Activated T-cell treated with anti-CD3 and anti-CD28 coated beads, Interleukin-2, amount 50 U/mL, for 72 hours (primary cell): ENCODE measurements at places on chromosomes 13 and 19.

- no peak for DNase-seq
These were observed 14.5 kb upstream of the ZNF793 start for GRCh38 chr19:37492213-37492612.

- no peak for DNase-seq
These were observed 58.3 kb downstream of the MBNL2 start for GRCh38 chr13:97280478-97280877.

GRCh38 chr19:8391198-8392016 is 1.2 kb downstream of the RAB11B start:
- DNase-seq: no peak

DNA sequence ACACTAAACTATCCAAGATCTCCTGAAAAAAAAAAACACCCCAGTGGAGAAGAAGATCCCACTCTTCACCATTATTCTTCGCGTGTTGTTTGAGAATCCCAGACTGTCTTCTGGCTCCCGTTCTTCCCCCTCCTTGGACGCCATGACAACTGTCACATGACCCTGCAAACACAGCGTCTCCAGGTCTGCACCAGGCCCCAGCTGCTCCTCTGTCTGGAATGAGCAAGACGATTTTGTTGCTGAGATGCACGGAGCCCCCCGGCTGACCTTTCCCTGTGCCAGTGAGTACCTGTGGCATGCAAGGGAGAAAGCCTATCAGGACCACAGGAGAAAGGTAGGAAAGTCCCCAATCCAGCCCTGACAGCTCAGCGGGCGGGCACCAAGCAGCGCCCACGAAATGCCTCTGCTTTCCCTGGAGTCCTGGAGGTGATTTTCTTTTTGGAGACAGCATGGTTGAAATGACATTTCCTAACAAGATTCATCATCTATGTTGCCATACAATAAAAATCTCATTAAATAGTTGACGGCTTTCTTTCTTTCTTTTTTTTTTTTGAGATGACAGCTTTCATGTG is at the start of gene CFAP97D2:
CFAP97D2 (plus strand) TSS at position 171 of the 572 bp plus-strand sequence; CDS start at position 245, 74 bp downstream.
- no peak for DNase-seq

GRCh38 chr19:42132851-42133528 is 744 bp upstream of the POU2F2 start:
- peak; percentile 84 for DNase-seq

GRCh38 chr19:43450545-43450997 is 14.8 kb downstream of the LYPD3 start:
- DNase-seq: no peak

DNA sequence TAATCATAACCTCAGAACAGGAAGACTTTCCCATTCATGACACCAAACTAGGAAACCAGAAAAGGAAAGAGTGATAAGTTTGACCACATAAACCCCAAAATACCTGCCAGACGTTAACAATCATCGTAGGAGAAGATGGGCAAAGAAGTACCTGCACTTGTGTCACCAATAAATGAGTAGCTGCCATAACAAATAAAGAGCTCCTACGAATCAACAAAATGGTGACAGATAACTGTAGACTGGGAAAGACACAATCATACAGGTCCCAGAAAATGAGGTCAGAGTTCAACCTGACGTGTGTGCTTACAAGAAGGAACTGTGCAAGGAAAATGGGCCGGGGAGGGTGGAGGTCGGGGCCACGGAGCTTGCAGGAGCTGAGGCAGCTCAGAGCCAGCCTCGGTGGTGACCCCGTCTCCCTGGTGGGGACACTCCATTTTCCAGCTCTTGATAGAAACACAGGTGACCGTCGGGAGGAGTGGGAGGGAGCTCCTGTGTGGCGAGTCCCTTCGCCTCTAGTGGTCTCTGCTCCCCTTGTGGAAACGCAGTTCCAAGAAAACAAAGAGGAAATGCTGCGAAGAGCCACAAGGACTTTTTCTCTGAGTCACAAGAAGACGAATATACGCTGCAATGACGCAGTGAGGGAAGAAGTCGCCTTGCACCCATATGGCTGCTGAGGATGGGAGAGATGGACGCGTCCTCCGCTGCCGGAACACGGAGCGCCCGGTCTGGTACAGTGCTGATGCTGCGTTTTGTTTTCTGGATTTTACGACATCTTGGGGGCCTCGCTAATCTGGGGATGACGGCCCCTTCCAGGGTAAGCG is 9.5 kb downstream of the PIP5K1C start:
- peak; percentile 21 for DNase-seq

- DNase-seq: peak; percentile 51
These were observed 30.0 kb upstream of the TPT1 start for GRCh38 chr13:45370922-45371406.

GRCh38 chr19:10008184-10008765 is 2.0 kb downstream of the COL5A3 start:
- DNase-seq: no peak

- no peak for DNase-seq
These were observed 416.2 kb downstream of the DIAPH3 start for GRCh38 chr13:59747529-59747928.

DNA sequence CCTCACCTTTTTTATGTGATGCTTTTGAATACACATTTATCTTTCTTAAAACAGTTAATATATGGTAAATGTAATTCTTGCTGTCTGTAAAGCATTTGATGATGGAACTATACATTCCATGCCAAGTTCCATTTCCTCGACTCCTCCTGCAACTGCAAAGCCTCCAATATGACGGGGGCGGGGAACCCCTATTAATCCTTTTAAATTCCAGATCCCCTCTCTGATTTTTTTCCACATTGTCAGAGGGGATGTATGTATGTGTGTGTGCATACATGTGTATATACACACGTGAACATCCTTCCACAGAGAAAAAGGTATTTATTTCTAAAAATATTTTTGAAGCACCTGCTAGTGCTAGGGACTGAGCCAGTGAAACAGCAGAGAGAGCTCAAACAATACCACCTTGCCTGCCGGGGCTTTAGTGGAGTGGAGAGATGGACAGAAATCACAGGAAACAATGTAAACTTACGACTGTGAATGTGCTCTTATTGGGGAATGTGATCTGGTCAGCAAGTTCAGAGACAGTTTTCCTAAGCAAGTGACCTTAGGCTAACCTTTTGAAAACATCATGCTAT is 25.3 kb upstream of the MAB21L1 start:
- no peak for DNase-seq

- no peak for DNase-seq
These were observed 120.5 kb downstream of the KATNAL1 start for GRCh38 chr13:30186634-30187415.

DNA sequence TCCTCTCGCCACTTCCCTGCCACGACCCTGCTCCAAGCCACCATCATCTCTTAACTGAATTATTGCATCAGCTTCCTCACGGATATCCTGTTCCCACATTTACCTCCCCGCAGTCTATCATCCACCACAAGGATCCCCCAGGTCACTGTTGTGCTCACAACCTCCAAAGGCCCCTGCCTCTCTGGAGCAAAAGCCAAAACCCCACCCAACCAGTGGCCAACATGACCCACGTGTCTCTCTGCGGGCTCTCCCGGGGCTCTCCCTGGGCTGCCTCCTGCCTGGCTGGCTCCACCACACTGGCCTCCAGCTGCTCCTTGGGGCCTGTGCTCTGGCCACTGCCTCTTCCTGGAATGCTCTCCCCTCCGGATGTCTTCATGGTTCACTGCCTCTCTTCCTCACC is 809.3 kb downstream of the UQCRFS1 start:
- DNase-seq: no peak

DNA sequence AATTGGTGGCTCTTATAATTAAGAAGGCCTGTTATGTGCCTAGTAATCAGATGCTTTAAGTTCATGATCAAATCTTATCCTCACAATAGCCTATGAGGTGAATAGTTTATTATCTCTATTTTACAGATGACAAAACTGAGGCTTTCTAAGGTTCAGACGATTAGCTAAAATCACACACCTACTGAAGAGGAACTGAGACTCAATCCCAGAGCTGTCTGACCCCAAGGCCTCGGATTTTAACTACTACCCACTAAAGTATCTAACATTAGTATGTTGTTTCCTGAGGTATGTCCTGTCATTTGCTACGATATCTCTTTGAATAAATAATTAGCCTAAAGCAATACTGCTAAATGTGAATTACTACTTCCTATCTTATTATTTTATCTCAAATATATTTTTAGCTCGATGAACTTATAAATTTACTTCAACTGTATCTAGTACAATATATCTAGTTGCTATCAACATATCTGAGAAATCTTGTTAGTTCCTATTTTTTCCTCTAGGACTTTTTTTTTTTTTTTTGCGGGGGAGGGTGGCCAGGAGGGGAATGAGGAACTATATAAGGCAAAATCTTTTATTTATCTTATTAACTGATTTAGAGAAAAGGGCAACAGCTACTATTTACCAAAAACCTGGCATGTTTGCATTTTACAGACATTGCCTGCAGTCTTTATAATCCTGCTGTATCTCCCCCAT is 118.5 kb downstream of the ABCC4 start:
- no peak for DNase-seq

DNA sequence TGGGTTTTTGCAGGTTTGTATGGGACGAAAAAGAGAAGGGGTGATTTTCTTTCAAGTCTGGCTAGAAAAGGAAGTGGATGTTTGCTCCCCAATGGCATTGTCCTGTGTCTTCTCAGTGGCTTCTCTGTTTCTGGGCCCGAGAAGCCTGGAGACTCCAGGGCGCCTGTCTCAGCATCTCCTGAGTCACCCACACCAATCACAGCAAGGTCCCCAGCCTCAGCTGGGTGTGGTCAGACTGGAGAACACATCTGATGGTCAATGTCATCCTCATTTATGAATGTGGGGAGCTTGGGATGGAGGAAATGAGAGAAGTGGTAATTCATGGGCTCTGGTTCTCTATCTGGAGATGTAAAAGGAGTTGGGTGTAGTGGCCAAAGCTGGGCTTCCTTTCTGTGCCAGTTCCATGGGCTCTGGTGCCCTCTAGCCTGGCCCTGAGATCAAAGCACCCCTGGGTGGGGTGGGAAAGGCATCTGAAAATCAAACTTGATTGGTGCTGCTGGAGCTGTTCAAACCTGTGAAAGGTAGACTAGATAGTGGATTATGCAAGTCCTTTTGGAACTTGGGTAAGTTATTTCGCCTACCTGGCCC is 13.4 kb downstream of the RASL11A start:
- peak; percentile 12 for DNase-seq

- DNase-seq: no peak
These were observed 187.0 kb downstream of the MYO16 start for GRCh38 chr13:108816375-108816774.

GRCh38 chr19:48784527-48784926 is 26.3 kb downstream of the BCAT2 start:
- no peak for DNase-seq

GRCh38 chr13:91078093-91078679 is 269.3 kb upstream of the MIR17HG start:
- DNase-seq: no peak

- peak; percentile 77 for DNase-seq
These were observed 13.7 kb downstream of the PVR start for GRCh38 chr19:44657211-44657921.

GRCh38 chr19:16739546-16739945 is 19.9 kb downstream of the NWD1 start:
- DNase-seq: no peak

- no peak for DNase-seq
These were observed 600 bp downstream of the UBE2S start for GRCh38 chr19:55406826-55407549.

DNA sequence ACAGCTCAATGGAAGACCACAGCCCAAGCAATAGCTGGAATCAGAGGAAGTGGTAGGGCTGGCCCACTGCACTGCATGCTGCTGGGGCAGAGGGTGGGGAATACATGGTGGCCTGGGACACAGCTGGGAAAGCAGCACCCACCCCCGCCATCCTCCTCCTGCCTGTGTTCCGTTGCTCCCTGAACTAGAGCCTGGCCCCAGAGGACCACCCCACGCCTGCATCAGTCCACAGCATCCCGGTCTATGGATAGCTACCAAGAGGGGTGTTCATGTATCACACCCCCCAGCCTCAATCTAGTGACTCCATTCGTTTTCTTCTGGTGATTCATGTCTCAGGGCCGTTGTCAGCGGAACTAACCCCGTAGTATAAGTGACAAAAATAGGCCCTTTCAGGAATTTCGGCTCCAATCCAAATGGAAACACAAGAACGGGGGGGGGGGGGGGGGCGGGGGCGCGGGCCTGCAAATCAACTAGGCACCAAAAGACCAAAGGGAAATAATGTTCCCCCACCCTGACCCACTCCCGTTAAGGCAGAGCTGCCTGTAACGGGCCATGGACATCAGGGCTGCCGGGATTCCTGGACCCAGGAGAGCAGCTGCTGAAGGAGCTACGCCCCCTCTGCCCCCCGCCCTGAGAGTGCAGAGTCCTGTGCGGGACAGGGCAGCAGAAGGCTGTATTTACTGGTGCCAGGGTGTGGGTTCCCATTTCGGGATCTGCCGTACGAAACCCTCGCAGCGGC is 18.9 kb upstream of the EPHX3 start:
- no peak for DNase-seq

GRCh38 chr19:58284199-58284598 is 5.4 kb downstream of the ZNF8 start:
- no peak for DNase-seq

DNA sequence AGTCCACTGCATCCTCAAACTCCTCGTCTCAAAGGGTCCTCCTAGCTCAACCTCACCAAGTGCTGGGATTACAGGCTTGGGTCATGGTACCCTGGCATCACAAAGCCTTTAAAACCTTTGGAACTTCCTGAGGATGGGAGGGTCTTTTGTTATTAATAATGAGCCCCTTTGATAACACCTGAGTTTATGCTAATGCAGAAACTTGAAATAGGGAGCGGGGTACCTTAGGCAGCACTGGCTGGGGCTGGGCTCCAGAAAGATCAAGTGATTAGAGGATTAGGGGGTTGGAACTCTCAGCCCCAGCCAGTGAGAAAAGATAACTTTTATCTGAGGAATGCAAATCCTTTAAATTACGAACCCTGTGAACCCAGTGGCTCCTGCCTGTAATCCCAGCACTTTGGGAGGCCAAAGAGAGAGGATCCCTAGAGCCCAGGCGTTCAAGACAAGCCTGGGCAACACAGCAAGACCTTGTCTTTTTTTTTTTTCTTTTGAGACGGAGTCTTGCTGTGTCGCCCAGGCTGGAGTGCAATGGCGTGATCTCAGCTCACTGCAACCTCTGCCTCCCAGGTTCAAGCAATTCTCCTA is 9.3 kb upstream of the PSPC1 start:
- DNase-seq: no peak

DNA sequence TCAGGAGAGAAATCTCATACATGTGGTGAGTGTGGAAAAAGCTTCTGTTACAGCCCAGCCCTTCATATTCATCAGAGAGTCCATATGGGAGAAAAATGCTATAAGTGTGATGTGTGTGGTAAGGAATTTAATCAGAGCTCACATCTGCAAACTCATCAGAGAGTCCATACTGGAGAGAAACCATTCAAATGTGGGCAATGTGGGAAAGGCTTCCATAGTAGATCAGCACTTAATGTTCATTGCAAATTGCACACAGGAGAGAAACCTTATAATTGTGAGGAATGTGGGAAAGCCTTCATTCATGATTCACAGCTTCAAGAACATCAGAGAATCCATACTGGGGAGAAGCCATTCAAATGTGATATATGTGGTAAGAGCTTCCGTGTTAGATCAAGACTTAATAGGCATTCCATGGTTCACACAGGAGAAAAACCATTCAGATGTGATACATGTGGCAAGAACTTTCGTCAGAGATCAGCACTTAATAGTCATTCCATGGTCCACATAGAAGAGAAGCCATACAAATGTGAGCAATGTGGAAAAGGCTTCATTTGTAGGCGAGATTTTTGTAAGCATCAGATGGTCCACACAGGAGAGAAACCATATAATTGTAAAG is 15.2 kb downstream of the ZNF221 start:
- DNase-seq: no peak
